ENCODE measurements at places on chromosomes 11 and 22.

GRCh38 chr11:25211635-25212254, 714.9 kb downstream of the LUZP2 start:
- H3K4me3 ChIP-seq, result no peak overlapping the region
- H3K4me1 ChIP-seq, result no peaks in the 10 kb centered on the region
- H3K36me3 ChIP-seq, result no peaks in the 10 kb centered on the region
- no peaks in the 10 kb centered on the region for H3K27me3 ChIP-seq

- no peak overlapping the region for H3K27ac ChIP-seq
- no peaks in the 10 kb centered on the region for H3K4me1 ChIP-seq
- H3K27me3 ChIP-seq, result no peaks in the 10 kb centered on the region
- no peak overlapping the region for H3K4me3 ChIP-seq
- no peaks in the 10 kb centered on the region for H3K36me3 ChIP-seq
- no peak for DNase-seq
Observed at GRCh38 chr11:132858223-132858622, 674.1 kb downstream of the OPCML start.

GRCh38 chr22:24977370-24978221, 25.1 kb downstream of the KIAA1671 start:
- H3K27ac ChIP-seq, result peak overlapping the region; percentile 91
- no peaks in the 10 kb centered on the region for H3K27me3 ChIP-seq
- H3K36me3 ChIP-seq, result no peaks in the 10 kb centered on the region
- no peak for DNase-seq
- H3K4me3 ChIP-seq, result no peak overlapping the region

DNA sequence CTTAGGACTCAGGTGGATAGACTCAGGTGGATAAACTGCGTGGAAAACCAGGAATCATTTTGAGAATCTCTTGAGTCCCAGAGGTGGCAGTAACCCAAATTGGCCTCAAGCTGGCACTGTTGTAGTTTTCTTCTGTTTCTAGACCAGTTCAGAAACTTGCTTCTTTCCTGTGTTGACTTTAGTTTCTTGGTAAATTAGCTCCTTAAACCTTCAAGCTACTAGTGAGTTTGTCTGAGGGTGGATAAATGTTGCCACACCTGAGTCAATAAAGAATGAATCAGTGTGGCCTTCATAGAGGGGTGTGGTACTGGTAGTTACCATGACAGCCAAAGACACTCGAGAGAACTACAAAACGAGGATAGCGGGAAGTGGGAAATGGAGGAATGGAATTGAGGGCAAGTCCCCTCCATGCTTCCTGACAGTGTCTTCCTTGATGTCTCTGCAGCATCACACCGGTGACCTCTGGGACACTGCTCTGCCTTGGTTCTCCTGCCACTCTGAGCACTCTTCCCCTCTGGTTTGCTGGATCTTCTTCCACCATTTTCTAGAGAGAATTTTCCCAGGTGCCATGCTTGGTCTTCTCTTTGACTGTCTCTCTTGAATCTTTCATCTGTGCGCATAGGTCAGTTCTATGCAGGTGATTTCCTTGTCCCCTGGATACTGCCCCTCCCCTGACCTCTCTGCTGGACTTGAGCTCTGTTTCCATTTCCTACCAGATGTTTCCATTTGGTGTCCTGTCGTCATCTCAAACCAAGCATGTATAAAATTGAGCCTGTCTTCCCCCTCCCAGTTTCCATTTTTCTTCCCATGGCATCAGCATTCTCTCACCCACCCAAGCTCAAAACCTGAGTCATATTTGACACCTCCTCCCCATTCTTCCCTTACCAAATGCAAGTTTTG, 7.2 kb downstream of the POLD4 start:
- no peak overlapping the region for H3K4me3 ChIP-seq
- DNase-seq, result no peak
- no peak overlapping the region for H3K27ac ChIP-seq
- H3K36me3 ChIP-seq, result peaks cover 5% of the 10 kb centered on the region
- H3K4me1 ChIP-seq, result peaks cover 3% of the 10 kb centered on the region

DNA sequence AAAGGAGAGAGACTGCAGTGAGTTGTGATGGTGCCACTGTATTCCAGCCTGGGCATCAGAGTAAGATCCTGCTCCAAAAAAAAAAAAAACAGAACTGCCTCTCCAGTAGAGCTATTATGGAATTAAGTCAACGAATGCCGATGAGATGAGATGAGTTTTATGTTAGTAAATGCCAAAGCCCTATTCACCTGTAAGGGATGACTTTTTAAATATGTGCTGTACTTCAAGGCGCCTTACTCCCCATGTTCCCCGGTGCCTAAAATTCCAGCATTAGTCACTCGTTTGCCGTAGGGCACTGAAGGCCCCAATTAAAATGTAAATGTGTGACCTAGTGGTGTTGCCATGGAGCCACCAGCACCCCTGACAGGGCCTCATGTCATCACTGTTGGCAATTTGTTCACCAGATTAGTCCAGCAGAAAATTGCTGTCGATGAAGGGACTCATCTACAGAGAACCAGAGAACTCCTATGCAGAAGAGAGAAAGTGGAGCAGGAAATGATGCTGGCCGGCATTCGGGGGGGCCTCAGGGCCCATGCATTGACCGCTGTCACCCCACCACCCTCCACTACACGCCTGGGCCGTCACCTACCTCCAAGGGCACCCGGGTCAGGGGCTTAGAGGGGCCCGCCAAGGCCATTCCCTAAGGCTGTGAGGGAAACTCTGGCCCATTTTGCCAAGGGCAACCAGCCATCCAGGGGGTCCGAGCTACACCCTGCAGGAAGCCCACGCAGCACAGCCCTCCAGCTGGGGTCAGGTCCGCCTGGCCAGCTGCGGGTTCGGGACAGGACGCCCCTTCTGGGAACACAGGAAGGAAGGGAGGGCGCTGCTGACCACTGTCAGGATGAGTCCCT, 17.8 kb downstream of the LIF start:
- H3K4me3 ChIP-seq, result no peak overlapping the region
- H3K36me3 ChIP-seq, result no peaks in the 10 kb centered on the region
- no peak overlapping the region for H3K27ac ChIP-seq
- peaks cover 16% of the 10 kb centered on the region for H3K4me1 ChIP-seq

DNA sequence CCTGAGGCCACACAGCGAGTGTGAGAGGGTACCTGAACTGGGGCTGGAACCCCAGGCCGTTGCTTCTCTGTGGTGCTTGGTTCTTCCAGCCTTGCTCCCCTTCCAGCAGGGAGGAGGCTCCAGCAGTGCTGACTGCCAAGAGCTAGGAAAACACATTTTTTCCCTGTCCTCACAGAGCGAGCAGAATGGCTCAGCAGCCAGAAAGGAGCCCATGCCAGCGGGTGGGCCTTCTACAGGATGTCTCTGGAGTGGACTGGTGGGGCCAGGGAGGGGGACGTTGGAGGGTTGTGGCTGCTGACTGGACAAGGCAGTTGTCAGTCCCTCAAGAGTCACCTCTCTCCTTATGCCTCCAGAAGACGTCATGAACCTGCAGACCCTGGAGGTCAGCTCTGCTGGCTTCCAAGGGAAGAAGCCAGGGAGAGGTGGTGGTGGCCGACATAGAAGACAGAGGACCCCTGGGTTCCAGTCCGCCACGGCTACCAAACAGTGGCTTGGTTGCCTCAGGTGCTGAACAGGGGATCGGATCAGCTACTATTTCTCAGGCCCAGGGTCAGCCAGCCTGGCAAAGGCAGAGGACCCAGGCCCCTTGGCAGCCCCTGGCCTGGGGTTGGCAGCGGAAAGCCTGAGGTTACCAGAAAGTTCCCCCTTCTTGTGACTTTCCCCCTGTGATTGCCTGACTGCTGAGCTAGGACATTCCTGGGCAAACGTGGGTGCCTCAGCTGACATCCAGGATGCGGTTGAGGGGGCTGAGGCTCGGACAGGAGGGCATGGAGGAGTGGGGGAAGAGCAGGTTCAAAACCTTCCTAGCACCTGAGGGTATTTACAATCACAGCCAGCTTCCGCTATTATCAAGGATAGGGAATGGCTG, 3.7 kb downstream of the MAFF start:
- peak overlapping the region; percentile 61 for H3K27ac ChIP-seq
- no peak for DNase-seq
- peaks cover 38% of the 10 kb centered on the region for H3K4me1 ChIP-seq

- H3K4me3 ChIP-seq, result no peak overlapping the region
- H3K36me3 ChIP-seq, result no peaks in the 10 kb centered on the region
- peaks cover 10% of the 10 kb centered on the region for H3K4me1 ChIP-seq
- H3K27me3 ChIP-seq, result no peaks in the 10 kb centered on the region
- H3K27ac ChIP-seq, result no peak overlapping the region
- DNase-seq, result no peak
Observed at GRCh38 chr11:71133946-71134345, 118.4 kb downstream of the SHANK2 start.

- H3K27me3 ChIP-seq, result no peaks in the 10 kb centered on the region
- no peak for DNase-seq
- no peak overlapping the region for H3K4me3 ChIP-seq
Observed at GRCh38 chr11:86988351-86988881, 33.2 kb upstream of the FZD4 start.

DNA sequence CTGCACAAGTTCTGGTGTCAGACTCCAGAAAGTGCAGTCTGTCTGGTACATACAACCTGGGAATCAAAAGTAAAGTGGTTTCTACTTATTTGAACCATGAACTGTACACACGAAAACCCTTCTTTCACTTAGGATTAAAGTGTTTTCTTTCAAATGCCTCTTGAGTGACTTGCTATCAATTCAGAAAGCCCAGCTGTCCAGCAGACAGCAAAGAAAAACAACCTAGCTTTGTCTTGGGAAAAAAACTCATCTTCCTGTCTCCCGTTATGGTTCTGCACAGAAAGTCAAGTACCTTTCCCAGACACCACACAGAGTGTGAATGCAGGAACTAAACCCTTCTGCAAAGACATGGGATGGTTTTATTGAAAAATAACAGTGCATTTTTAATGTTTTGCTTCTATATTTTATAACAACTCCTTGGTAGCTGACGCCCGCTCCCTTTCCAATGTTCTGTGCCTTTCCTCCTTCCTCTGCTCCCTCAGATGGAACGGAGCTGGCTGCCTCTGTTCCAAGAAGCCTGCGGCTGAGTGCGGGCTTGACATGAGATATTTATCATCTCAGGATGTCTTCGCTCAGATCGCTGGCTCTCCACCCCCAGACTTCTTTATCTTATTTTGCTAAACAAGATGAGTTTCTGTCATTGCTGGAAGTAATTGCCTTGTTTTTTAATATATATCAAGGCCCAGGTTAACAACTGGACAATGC, 322.3 kb upstream of the B3GAT1 start:
- no peak overlapping the region for H3K4me3 ChIP-seq
- no peak overlapping the region for H3K27ac ChIP-seq
- H3K4me1 ChIP-seq, result peaks cover 16% of the 10 kb centered on the region
- DNase-seq, result no peak
